CD4-positive, CD25-positive, alpha-beta regulatory T cell (primary cell): ENCODE measurements at places on chromosomes 13 and 19. TPM values are rescaled to one million over a fixed set of nuclear protein-coding genes. Genes with fewer than 3 reads are reported as not detected.

Gene PDCD5
- total RNA-seq = 35.3 TPM

Gene MCOLN1
- total RNA-seq = 12.3 TPM

Gene PSG6
- 0.37 TPM for total RNA-seq

GRCh38 chr13:52010890-52011631 lies at the start of gene ATP7B:
TSS of gene ATP7B (minus strand) at chr13:52011450. CDS start at chr13:52011337, 113 bp downstream.
- peak within 1 kb of the TSS; percentile 63 for H3K27ac ChIP-seq
- DNase-seq = no peak
- H3K27me3 ChIP-seq = peaks cover 29% of the 10 kb centered on the region
- H3K4me1 ChIP-seq = peaks cover 30% of the 10 kb centered on the region

- no peaks in the 10 kb centered on the region for H3K36me3 ChIP-seq
- H3K27ac ChIP-seq = no peak overlapping the region
- no peaks in the 10 kb centered on the region for H3K27me3 ChIP-seq
- peak; percentile 57 for DNase-seq
- H3K4me3 ChIP-seq = no peak overlapping the region
- H3K4me1 ChIP-seq = no peaks in the 10 kb centered on the region
Observed at GRCh38 chr19:40523322-40524047, 53.2 kb upstream of the SHKBP1 start.

Gene SWSAP1
- total RNA-seq = 3.0 TPM

DNA sequence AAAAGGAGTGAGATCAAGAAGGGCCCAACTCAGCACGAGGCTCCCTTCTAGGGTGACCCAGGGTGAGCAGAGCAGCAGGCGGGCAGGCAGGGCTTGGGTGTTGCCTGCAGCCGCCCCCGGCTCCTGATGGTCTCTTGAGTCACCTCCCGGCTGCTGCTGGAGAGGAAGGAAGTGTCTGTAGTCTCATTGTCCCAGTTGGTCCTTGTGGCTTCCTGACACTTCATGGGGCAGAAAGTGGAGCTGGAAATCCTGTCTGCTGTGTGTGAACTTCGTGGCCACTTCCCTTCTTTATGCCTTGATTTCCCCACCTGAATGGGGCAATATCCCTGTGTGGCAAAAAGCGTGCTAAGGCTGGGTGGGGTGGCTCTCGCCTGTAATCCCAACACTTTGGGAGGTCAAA lies 2.5 kb downstream of the MAP1S start:
- H3K27me3 ChIP-seq = no peaks in the 10 kb centered on the region
- no peak for DNase-seq
- no peak overlapping the region for H3K4me3 ChIP-seq
- H3K27ac ChIP-seq = no peak overlapping the region

Gene UNC13A
- not detected for total RNA-seq

- H3K27ac ChIP-seq = no peak overlapping the region
- no peaks in the 10 kb centered on the region for H3K36me3 ChIP-seq
- H3K4me3 ChIP-seq = no peak overlapping the region
- no peaks in the 10 kb centered on the region for H3K4me1 ChIP-seq
- no peak for DNase-seq
- peaks cover 3% of the 10 kb centered on the region for H3K27me3 ChIP-seq
Observed at GRCh38 chr13:45811891-45812694, 39.5 kb downstream of the SIAH3 start.

Gene JAK3
- 198 TPM for total RNA-seq

GRCh38 chr13:95146486-95146885 lies 154.8 kb downstream of the ABCC4 start:
- DNase-seq = no peak
- no peaks in the 10 kb centered on the region for H3K36me3 ChIP-seq
- H3K27me3 ChIP-seq = no peaks in the 10 kb centered on the region

DNA sequence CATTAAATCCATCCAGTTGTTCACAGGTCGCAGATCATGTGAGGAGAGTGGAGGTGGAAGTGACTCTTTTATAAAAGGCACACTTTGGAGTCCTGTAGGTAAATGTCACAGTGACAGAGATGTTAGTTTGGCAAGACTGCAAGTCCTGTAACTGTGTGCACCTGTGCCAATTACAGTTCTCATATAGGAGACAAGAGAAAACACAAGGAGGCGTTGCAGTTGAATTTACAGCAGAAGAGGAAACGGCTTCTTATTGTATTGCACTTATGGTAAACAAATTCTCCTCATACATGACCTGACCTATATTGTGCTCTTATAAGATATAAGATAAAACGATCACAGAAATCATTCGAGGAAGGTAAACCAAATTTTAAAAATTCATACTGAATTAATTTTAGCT lies 732.8 kb upstream of the SLC10A2 start:
- H3K4me3 ChIP-seq = no peak overlapping the region
- no peaks in the 10 kb centered on the region for H3K4me1 ChIP-seq
- no peaks in the 10 kb centered on the region for H3K27me3 ChIP-seq
- no peaks in the 10 kb centered on the region for H3K36me3 ChIP-seq
- DNase-seq = no peak

- H3K27me3 ChIP-seq = no peaks in the 10 kb centered on the region
- no peak overlapping the region for H3K27ac ChIP-seq
- DNase-seq = no peak
- H3K4me3 ChIP-seq = no peak overlapping the region
Observed at GRCh38 chr19:5324947-5325346, 15.7 kb downstream of the PTPRS start.

Gene VSIG10L
- total RNA-seq = 0.27 TPM

GRCh38 chr13:60035874-60036273 lies 127.9 kb downstream of the DIAPH3 start:
- no peak for DNase-seq
- no peaks in the 10 kb centered on the region for H3K4me1 ChIP-seq
- no peaks in the 10 kb centered on the region for H3K36me3 ChIP-seq
- H3K4me3 ChIP-seq = no peak overlapping the region
- H3K27me3 ChIP-seq = no peaks in the 10 kb centered on the region

GRCh38 chr19:34189199-34189916 lies 17.1 kb downstream of the LSM14A start:
- peaks cover 56% of the 10 kb centered on the region for H3K4me1 ChIP-seq
- peak overlapping the region; percentile 47 for H3K4me3 ChIP-seq
- peaks cover 19% of the 10 kb centered on the region for H3K36me3 ChIP-seq

DNA sequence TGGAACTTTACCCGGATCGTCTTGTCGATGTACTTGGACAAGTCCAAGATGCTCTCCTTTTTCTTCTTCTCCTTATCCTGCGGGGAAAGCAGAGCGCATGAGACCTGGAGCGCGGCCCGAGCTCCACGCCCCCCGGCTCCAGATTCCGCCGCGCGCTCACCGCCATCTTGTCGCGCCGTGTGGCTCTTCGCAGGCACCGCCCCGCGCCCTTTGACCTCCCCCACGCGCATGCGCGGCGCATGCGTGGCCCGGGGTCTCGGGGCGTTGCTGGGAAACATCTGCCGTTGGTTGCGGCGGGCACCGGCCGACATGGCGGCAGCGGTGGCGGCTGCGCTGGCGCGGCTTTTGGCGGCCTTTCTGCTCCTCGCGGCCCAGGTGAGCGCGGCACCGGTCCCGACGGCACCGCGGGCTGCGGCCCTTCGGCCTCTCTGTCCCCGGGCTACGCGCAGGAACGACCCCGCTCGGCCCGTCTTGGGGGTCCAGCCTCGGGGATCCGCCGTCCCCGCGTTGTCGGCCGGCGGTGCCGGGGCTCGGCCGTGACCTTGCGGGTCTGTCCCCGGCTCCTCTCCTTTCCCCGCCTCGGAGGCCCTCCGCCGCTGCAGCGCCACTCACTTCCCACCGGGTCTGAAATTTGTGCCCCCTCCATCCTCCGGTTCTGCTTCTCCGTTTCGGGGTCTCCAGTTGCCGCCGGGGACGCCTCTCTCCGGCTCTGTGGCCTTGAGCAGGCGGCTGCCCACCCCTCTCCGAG lies at the start of the genes LSM7 and SPPL2B:
Gene LSM7, minus strand, starts transcription at position 186 of the 748 bp plus-strand sequence. Its CDS starts 20 bp downstream, at position 166.
Gene SPPL2B, plus strand, starts transcription at position 284 of the 748 bp plus-strand sequence. Its CDS starts 26 bp downstream, at position 310.
- H3K4me3 ChIP-seq = peak within 1 kb of the TSS; percentile 87
- H3K4me1 ChIP-seq = peaks cover 28% of the 10 kb centered on the region
- H3K27ac ChIP-seq = peak within 1 kb of the TSS; percentile 80
- DNase-seq = peak; percentile 93

Gene SLC17A7
- not detected for total RNA-seq

DNA sequence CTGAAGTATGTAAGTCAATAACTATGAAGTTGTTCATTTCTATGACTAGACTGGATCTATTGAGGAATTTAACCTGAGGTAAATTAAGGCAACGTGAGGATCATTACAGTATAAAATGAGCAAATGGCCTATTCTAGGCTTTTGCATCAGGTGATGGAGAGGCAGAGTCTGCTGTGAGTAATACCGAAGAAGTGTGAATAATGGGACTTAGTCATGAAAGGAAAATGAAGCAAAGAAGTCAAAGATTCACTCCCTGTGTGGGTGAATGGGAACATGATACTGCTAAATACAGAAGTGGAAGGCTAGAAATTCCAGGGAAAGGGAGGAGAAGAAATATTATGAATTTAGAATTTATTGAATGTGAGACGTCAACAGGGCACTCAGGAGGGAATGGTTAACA lies 774.1 kb downstream of the LIG4 start:
- no peaks in the 10 kb centered on the region for H3K36me3 ChIP-seq
- no peak overlapping the region for H3K4me3 ChIP-seq
- no peaks in the 10 kb centered on the region for H3K4me1 ChIP-seq
- no peak overlapping the region for H3K27ac ChIP-seq
- H3K27me3 ChIP-seq = no peaks in the 10 kb centered on the region

DNA sequence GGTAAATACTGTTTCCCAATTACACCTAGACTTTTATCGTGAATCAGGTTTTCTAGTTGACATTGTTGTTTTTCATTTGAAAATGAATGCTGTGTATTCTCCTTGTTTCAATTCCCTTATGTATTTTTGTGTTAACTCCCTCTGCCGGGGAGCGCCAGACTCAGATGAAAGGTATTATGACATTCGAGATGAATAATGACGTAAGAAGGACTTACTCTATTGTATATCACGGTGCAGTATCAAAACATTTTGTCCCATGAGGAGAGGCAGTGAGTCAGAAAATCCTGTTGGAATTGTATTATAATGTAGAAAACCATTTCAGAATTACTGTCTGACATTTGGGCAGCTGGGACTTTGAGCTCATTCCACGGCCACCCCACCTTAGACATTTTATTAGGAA lies 61.6 kb downstream of the LRCH1 start:
- no peak for DNase-seq
- H3K4me1 ChIP-seq = no peaks in the 10 kb centered on the region
- H3K27me3 ChIP-seq = no peaks in the 10 kb centered on the region

DNA sequence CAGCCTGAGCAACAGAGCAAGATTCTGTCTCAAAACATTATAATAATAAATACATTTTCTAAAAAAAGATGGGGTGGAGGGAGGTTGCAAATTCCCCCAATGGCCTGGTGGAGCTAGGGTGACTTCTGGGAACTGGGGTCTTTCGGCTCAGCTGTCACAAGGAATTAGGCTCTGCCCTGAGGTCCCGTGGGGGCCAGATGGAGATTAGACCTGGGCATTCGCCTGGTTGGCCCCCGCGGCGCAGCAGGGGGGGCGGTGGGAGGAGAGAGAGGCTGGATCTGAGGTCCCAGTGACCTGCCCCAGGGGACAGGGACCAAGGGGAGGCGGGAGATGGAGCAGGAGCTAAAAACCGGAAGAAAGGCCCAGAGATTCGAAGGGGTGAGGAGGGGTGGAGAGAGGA lies 14.8 kb downstream of the FUT6 start:
- DNase-seq = no peak
- no peaks in the 10 kb centered on the region for H3K27me3 ChIP-seq
- H3K36me3 ChIP-seq = no peaks in the 10 kb centered on the region
- no peak overlapping the region for H3K27ac ChIP-seq

Gene ZNF135
- 0.39 TPM for total RNA-seq

DNA sequence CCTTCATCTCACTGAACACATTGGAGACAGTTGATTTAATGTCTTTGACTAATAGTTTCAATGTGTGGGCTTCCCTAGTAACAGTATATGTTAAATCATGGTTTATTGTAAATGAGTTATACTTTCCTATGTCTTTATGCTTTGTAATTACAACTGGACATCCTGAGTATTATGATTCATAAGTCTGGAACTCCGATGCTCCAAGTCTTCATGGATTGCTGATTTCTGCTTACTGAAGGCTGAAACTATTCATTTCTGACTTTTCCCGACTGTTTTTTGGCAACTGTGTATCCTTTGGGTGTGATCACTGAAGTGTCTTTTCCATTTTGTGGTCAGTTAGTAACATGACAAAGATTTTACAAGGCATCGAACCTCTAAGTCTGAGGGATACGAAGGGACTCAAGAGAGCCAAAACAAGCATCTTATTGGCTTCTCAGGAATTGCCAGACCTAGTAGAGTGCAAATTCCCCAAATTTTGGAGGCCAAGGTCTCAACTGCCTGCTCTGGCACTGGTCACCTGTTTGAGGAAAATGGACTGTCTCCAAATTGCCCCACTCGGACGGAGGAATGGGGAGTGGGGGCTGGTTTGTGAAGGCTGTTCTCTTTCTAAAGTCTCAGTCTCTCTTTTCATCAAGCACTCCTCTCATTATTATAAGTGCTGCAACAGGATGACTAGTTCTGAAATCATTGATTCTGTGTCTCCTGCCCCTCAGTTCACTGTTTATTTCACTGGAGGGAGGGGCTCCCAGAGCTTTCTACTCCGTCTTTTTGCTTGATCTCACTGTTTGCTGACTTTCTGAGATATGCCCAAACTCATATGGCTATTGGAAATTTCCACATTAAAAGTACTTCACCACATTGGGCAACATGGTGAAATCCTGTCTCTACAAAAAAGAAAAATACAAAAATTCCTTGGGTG lies 20.2 kb upstream of the CD70 start:
- DNase-seq = no peak
- no peaks in the 10 kb centered on the region for H3K4me1 ChIP-seq
- H3K36me3 ChIP-seq = no peaks in the 10 kb centered on the region
- no peak overlapping the region for H3K4me3 ChIP-seq
- no peak overlapping the region for H3K27ac ChIP-seq

Gene SPRED3
- 1.3 TPM for total RNA-seq

GRCh38 chr13:110503037-110503901 lies 58.3 kb downstream of the RAB20 start:
- no peaks in the 10 kb centered on the region for H3K36me3 ChIP-seq
- H3K4me3 ChIP-seq = no peak overlapping the region
- H3K27ac ChIP-seq = no peak overlapping the region
- no peaks in the 10 kb centered on the region for H3K27me3 ChIP-seq
- DNase-seq = no peak
- H3K4me1 ChIP-seq = no peaks in the 10 kb centered on the region

DNA sequence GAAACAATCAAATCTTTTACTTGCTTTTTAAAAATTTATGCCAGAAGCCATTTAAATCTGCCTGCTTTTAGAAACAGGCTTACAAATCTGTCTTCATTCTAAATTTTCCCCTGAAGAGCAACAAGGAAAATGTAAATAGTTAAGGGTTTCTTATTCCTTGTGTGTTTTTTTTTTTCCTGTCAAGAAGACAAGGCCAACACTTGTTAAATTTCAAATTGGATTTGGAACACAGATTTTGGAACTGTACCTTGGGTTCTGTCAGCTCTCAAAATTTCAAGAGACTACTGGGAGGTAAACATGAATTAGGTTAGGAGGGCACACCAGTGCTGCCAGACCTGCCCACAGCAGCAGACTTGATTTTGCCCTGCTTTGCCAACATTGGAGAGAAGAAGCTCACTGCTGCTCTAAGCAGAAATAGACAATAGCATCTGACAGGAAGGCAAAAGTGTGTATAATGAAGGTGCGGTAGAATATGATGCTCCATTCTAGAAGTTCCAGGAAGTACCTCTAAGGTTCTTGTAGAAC lies 121.7 kb downstream of the NHLRC3 start:
- DNase-seq = no peak
- H3K4me3 ChIP-seq = no peak overlapping the region
- no peak overlapping the region for H3K27ac ChIP-seq

- peaks cover 27% of the 10 kb centered on the region for H3K4me1 ChIP-seq
- H3K27me3 ChIP-seq = no peaks in the 10 kb centered on the region
- H3K4me3 ChIP-seq = no peak overlapping the region
- H3K27ac ChIP-seq = no peak overlapping the region
Observed at GRCh38 chr19:54383330-54383729, 18.6 kb upstream of the LAIR1 start.

GRCh38 chr13:26943748-26944147 lies 183.2 kb upstream of the GPR12 start:
- H3K36me3 ChIP-seq = no peaks in the 10 kb centered on the region
- H3K4me3 ChIP-seq = no peak overlapping the region
- H3K27me3 ChIP-seq = peaks cover 11% of the 10 kb centered on the region
- no peaks in the 10 kb centered on the region for H3K4me1 ChIP-seq
- H3K27ac ChIP-seq = no peak overlapping the region
